ENCODE measurements at places on chromosomes 6 and 20.

- no peak for DNase-seq
Measured at GRCh38 chr6:104521176-104521575, 338.5 kb downstream of the HACE1 start.

- DNase-seq, result no peak
Measured at GRCh38 chr20:34569598-34569997, 11.1 kb downstream of the MAP1LC3A start.

DNA sequence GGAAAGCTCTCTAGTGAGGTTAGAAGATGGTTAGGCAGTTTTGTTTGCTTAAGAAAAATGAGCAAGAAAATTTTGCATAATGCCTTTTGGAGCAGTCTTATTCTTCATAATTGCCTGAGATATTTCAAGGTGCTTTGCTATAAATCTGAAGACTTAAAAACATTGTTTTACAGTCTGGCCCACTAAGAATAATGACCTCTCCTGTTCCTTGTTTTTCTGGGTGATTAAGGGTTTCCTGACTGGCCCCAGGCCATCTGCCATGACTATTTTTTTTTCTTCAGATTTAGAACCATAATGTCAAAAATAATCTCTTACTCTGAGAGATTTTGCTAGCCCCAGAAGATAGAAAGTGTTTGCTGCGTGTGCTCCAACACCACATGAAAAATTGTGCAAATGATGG lies 72.3 kb upstream of the CENPW start:
- no peak for DNase-seq

DNA sequence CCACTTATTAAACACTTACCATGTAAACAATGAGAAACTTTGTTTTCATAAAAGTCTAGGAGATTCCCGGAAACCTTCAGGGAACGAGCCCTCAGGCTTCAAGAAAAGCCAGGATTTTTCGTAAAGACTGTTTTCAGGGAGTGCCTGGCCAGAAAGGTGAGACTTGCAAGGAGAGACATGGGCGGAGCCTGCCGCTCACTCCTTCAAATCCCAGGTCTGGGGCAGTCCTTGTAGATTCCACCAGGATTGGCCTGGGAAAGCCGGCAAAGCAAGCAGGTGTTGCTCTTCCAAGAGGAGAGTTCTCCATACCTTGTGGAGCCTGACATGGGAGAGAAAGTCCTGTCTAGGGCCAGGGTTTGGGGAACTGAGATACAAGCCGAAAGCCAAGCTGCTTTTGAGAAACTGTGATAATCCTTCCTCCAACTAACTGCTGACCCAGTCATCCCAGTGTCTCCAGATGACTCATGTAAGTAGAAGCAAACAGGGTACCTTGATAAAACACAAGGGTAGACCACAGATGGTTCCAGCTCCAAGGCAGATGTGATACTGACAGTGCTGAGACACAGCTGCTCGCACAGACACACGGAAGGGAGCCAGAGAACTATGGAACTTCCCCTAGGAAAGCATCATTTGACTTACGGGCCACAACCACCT lies 69.4 kb upstream of the NAA20 start:
- no peak for DNase-seq

DNA sequence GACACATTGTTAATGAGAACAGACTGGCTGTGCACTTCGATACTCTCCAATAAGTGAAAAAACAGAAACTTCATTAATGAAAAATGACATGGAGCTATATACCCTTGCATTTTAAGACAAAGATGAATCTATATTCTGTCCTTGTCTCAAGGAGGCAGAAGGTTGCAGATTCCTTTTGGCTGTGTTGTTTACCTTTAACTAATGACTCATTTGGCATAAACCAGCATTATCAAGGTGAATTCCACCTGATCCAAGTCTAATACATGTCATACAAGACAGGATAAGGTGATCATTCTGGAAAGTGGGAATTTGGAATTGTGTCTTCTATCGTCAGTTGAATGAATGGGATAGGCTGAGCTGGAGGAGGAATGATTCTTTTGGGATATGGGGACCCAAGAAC lies 192.9 kb downstream of the PLCB4 start:
- DNase-seq, result no peak

DNA sequence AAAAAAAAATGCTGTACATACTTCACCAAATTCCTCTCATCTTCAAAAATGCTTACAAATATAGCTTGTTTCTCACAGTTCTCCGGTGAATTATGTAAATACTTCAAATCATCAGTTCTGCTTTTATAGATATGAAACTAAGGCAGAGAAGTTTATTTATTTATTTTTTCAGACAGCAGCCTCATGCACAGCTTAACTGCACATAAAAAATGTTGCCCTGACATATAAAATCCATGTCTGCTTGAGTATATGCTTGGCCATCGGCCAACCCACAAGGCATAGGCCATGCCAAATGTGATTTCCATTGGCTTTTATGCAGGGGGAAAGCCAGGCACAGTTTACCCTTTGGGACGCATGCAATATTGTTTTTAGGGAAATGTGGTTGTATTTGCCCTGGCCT lies 57.3 kb upstream of the PHACTR2 start:
- DNase-seq, result no peak

- no peak for DNase-seq
Measured at GRCh38 chr20:41228858-41229257, 88.7 kb downstream of the ZHX3 start.

DNA sequence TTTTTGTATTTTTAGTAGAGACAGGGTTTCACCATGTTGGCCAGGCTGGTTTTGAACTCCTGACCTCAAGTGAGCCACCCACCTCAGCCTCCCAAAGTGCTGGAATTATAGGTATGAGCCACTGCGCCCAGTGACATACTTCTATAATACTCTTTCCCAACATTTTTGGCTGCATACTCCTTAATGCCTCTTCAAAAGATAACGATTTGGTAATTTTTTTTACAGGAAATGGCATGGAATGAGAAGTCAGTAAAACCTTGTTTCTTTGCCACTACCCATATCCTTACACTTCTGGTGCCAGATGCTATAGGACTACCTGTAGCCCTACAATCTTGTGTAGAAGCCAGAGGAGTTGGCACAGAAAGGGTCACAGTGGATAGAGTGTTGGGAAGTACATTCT lies 41.4 kb upstream of the SGK1 start:
- DNase-seq, result no peak
